GOT3 (cell line): ENCODE measurements at places on chromosomes 2 and 18.

DNA sequence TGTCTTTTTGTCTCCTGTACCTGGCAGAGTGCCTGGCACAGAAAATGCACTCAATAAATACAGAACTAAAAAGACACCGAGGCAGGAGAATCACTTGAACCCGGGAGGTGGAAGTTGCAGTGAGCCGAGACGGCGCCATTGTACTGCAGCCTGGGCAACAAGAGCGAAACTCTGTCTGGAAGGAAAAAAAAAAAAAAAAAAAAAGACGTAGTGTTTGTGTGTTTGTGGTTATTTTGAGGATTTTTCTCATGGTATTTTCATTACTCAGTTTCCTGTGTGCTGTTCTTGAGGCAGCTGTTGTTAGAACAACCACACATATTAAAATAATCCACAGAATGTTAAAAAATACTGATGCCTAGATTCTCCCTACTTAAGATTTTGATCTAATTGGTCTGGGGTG, 519.2 kb upstream of the SPHKAP start:
- no peak for DNase-seq

- no peak for DNase-seq
Observed at GRCh38 chr2:163121483-163121882, 282.9 kb upstream of the KCNH7 start.

DNA sequence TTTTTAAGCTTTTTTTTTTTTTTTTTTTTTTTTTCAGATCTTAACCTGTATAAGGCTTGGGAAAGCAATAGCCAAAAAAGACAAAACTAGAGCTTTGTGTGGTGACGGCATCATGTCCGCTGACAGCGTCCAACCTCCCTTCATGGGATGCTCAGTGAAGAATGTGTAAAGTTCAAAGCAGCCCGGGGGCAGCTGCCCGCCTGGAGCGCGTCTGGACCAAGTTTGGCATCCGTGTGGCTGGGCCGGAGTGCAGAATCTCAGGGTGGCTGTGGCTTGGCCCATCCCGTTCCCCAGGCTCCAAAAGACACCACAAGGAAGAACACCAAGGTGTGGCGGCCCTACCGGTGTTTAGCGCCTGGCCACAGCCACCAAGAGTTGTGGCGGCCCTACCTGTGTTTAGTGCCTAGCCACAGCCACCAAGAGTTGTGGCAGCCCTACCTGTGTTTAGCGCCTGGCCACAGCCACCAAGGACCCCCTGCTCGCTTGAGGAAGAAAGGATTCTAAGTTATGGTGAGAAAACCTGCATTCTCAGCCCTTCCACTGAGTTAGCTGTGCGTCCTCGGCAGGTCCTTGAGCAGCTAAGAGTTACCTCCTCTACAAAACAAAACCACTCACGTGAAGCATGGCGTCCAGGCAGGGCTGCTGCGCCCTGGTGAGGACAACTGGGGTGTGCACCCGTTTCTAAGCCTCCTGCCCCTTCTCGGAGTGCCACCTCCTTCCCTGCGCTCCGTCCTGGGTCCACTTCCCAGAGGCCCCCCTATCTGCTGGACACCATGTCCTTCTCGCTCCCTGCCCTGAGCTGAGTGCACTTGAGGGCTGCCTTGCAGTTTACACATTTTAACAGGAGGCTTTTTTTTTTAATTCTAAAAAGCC, 103.6 kb upstream of the SALL3 start:
- no peak for DNase-seq

DNA sequence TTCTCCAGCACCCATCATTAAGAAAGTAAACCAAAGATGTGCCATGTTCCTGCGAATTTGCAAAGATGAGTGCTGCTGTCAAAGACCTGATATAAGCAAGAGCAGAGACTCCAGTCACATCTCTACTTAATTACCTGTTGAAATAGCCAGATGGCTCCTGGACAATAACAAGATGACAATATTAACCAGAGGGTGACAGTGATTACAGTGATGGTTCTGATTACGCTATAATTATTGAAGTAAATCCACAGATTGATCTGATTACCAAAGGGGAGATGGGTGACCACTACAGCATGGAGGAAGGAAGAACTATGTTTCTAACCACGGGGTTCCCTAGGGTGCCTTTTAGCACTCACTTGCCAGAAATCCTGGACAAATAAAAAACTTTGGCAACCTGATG, 36.5 kb upstream of the AFF3 start:
- no peak for DNase-seq

DNA sequence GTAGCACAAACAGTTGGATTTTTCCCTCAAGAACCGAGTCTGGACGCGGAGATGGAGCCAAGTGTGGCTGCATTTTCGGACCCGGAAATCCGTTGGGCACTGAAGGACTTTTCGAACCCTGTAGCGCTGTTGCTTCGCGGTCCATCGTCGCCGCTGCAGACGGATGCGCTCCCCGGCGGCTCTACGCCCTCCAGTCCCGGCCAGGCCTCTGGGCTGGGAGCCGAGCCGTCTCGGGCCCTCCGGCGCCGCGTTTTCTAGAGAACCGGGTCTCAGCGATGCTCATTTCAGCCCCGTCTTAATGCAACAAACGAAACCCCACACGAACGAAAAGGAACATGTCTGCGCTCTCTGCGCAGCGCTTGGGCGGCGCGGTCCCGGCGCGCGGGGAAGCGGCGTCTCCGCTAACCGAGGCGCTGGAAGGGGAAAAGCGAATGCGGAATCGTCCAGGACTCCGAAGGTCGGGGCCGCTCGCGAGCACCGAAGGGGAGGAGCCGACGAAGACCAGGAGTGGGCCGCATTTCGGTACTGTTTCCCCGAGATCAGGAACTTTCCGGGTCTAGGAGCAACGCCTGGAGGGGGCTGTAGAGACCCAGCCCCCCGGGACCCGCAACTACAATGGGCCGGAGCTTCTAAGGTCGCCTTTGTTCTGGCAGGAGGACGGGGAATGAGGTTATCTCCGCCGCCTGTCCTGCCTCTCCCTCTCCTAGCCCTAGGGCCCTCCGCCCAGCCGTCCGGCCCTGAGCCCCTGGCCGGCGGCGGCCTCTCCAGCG, 3.2 kb downstream of the EMX1 start:
- no peak for DNase-seq

DNA sequence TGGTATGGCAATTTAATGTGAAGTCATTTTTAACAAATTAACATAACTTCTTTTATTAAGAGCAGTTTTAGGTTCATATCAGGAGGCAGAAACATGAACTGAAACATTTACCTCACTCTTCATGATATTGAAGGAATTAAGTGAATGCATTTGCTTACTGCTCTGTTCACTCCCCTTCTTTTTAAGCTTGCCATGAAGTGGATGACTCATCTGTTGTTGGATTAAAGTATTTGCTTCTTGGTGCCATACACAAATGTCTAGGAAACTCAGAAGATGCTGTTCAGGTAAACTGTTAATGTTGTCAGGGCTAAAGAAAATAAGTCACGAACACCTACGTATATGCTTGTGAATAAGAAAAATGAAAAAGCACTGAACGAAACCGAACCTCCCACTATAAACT, 10.2 kb upstream of the CABYR start:
- no peak for DNase-seq

GRCh38 chr2:64291181-64291580, 147.0 kb upstream of the PELI1 start:
- DNase-seq = peak; percentile 4

- DNase-seq = no peak
Observed at GRCh38 chr2:72497763-72498162, 328.1 kb downstream of the EXOC6B start.

- DNase-seq = no peak
Observed at GRCh38 chr2:61287254-61287653, 125.3 kb downstream of the C2orf74 start.

DNA sequence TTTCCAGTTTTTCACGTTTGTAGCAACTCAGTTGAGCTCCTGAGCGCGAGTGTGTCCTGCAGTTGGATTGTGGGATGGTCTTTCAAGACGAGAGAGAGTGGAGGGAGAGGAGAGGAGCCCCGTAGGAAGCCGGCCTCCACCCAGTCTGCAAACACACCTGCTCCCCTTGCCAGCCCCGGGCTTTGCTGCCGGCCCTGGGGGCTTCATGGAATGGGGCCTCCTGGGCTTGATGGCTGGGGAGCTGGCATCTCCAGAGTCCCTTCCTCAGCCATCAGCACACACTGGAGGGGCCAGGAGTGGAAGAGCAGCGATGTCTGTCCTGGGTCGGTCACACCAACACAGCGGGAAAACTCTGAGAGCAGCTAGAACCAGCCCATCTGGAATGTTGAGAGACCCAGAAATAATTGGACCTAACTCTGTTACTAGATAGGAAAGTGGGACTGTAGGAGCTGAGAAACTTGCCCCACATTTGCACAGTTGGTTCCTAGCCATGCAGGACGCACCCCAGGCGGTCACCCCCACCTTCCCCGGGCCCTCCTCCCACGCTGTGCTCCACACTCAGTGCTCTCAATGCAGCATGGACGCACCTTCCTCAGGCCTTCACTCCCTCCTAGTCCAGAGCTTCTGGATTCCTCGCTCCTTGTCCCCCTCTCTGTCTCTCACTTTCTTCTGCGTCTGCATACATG, 69.6 kb downstream of the PTGR3 start:
- no peak for DNase-seq

DNA sequence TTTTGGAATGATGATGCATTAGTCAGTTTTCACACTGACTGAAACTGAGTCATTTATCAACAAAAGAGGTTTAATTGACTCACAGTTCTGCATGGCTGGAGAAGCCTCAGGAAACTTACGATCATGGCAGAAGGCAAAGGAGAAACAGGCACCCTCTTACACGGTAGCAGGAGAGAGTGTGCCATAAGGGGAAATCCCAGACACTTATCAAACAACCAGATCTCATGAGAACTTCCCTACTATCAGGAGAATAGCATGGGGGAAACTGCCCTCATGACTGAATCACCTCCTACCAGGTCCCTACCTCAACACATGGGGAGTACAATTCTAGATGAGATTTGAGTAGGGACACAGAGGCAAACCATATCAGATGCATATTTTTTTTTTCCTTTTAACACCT, 504.5 kb upstream of the VRK2 start:
- DNase-seq = no peak

DNA sequence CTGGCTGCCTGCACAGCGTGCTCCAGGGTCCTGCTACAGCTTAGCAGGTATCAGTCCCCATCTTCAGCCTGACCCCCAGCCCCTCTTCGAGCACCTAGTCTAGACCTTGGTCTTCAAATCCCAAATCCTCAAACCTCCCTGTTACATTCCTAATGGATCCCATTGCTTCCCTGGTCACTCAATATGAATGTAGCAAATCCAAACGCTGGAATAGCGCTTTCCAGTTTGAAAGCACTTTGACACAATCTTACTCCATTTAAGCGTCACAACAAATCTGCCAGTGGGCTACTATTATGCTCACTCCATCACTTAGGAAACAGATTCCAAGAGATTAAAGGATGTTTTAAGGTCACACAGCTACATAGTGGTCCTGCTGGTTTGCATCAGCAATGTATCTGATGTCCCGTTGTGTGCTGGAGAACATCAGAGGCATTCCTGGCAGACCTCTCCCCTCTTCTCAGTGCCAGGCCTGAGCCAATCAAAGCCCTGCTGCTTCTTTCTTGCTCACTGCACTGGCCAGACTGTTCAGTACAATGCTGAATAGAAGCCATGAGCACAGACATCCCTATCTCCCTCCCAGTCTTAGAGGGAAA, 11.1 kb upstream of the INO80C start:
- no peak for DNase-seq

DNA sequence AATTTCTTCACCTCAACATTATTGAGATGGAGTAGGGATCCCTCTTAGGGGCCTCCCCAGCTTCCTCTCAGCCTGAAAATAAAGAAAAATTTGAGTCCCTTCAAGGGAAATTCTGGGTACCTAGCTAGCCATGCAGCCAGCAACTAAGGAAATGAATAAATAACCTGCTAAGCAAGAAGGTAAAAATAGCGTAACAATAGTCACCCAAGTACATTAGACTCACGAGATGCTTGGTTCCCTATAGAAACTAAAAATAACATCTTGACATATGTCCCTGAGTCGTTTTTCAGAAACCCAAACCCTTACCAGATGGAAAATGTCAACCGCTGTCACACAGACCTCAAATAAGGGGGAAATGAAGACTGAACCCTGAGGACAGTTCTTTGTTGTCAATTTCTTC, 51.9 kb downstream of the CACNB4 start:
- DNase-seq = no peak

GRCh38 chr2:170714381-170715061, 616 bp upstream of the SP5 start:
- no peak for DNase-seq

DNA sequence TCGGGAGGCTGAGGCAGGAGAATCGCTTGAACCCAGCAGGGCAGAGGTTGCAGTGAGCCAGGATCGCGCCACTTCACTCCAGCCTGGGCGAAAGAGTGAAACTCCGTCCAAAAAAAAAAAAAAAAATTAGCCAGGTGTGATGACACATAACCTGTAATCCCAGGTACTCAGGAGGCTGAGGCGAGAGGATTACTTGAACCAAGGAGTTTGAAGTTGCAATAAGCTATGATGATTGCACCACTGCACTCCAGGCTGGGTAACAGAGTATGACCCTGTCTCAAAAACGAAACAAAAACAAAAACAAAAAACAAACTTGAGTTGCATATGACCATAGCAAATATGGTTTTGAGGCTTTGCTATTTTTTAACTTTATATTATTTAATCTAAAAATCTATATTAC, 25.8 kb downstream of the SANBR start:
- DNase-seq = no peak

DNA sequence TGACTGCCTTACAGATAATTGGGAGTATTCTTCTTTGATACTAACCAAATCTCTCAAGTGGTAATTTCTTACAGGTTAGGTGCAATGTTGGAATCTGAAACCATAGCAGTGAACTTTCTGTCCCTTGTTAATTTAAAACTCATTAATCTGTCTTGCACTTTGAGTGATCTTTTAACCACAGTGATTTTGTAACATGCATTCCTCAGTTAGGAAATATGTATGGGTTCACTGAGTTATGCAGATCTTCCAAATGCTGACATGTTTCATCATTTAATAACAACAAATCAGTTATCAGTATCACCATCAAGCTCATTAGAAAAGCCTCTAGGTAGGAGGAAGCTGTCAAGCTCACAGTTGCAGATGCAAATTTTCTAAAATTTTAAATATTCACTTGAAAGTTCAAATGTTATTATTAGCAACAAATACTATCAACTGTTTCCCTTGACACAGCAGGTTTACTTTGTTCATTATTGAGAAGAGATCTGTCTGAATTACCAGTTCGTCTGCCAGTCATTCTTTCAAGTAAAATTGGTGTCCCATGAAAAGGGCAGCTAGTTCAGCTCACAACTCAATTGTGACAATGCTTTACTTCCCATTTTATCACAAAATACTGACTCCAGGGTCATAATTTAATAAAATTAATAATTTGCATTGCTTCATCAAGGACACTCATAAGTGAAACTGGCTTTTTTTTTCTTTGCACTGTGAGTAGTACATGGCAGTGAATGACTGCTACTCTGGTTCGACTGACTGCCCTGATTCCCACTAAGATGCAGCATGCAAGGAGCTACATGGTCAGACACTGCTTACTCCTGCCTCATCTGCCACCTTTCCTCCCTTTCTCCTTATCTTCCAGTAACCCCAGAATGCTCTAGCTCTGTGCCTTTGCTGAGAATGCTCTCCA, 31.6 kb downstream of the SUCLG1 start:
- DNase-seq = no peak
